ENCODE measurements at places on chromosomes 7 and 10.

GRCh38 chr10:97733256-97733655, 3.7 kb upstream of the ZFYVE27 start:
- DNase-seq, result no peak

DNA sequence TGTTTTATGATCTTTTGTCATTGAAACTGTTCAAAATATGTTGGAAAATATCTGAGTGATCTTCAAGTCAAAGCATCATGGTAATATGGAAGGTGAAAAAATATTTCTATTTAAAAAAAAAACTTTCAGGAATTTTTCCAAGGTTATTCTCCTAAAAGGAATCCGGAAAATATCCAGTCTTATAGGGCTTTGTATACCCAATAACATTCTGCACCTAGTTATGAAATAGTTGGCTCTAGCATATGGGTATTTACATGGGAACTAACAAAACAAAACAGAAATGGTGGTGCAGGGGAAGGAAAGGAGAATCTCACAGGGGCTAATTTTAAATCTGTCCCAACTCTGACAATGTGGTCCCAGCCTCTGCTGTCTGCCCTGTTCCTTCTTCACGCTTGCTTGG, 167.1 kb upstream of the RHEB start:
- no peak for DNase-seq

- no peak for DNase-seq
Observed at GRCh38 chr10:51983481-51983880, 284.1 kb upstream of the CSTF2T start.

GRCh38 chr7:146008293-146008692, 108.3 kb upstream of the CNTNAP2 start:
- no peak for DNase-seq

- no peak for DNase-seq
Observed at GRCh38 chr10:33214174-33214573, 120.3 kb downstream of the NRP1 start.

- no peak for DNase-seq
Observed at GRCh38 chr7:22787951-22788350, 34.7 kb downstream of the TOMM7 start.
